ENCODE measurements at places on chromosomes 1 and 21.

DNA sequence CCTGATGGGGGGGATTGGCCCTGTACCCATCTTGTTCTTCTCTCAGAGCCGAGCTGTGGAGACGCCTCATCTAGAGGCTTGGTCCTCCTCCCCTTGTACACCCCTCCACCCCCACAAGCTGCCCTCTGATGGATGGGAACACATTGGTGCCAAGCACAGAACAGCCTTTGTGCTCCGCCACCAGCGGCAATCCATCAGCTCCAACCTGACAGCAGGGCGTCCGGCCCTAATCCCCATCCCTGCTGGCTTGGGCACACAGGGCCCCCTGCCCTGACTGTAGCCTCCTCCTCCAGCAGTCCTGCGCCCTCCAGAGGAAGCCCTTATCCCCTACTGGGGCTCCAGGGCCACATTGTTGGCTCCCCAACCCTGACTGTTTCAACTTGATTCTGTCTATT is 3.8 kb upstream of the MYOG start:
- DNase-seq, result no peak

GRCh38 chr1:5551274-5551975 is 440.8 kb downstream of the NPHP4 start:
- peak; percentile 8 for DNase-seq

DNA sequence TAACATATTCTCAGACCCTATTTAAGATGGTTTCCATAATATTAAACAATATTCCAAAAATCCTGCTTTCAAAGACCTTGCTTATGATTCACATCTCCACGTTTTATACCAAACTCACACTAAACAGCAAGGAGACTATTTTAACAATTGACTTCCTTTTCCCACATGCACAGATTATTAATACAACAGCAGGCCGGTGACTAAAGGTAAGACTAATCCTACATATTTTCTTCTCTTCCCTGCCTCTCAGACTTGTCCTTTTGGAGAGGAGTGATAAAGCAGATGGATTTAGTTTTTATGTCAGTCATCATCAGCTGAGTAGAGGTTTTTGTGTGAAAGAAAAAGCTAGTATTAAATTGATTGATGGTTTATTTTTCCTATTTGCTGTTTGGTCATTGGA is 400.6 kb downstream of the NTNG1 start:
- DNase-seq, result no peak

- no peak for DNase-seq
Observed at GRCh38 chr1:248114890-248115289, 19.9 kb downstream of the OR2L13 start.

DNA sequence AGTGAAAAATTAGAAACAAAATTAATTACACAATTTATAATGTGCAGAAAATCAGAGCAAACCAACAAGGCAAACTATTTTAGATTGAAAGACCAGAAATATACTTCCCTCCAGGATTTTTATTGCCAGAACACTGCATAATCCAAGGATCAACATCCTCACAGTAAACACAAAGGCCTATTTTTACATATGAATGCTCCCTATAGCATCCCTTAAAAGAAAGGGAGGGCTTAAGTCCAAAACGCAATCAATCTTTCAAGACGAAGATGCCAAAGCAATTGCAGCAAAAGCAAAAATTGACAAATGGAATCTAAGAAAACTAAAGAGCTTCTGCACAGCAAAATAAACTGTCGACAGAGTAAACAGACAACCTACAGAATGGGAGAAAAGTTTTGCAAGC is 18.6 kb upstream of the CHIA start:
- no peak for DNase-seq

- no peak for DNase-seq
Observed at GRCh38 chr1:22552021-22552420, 11.3 kb upstream of the EPHA8 start.

DNA sequence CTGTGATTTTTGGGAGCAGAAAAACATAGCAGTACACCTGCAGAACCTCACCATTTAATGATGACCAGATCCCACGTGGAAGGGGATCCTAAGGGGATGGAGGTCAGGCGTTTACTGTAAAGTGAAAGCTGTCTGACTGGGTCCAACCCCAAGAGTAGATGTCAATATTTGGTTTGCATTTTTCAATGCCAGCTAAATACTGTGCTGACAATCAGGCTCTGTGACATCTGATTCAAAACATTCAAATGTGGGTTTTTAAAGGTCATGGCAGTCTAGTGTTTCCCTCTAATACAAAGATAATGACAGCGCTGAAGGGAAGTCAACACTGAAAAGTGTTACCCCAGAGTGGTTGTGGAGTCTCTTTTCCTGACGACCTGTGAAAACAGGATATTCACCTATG is 68.1 kb downstream of the SPAG17 start:
- no peak for DNase-seq

- no peak for DNase-seq
Observed at GRCh38 chr1:210743038-210743437, 390.9 kb downstream of the KCNH1 start.

DNA sequence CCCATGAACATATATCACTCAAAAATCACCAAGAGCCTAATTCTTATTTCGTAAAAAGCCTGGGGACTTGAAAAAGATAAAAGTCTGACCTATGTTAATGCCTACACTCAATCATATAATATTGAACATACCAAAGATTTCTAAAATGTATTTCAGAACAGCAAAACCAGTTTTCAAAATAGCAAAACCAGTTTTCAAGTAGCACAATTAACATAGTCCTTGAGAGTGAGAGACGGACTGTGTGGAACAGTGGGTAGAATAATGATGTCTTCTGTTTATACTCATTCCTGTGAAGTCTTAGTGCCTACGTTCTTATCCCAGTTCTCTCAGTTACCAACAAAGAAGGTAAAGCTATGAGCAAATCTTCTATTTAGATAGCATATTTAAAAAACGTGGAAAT is 22.3 kb upstream of the RGS2 start:
- no peak for DNase-seq

- no peak for DNase-seq
Observed at GRCh38 chr1:201240171-201240570, 43.1 kb upstream of the PKP1 start.

DNA sequence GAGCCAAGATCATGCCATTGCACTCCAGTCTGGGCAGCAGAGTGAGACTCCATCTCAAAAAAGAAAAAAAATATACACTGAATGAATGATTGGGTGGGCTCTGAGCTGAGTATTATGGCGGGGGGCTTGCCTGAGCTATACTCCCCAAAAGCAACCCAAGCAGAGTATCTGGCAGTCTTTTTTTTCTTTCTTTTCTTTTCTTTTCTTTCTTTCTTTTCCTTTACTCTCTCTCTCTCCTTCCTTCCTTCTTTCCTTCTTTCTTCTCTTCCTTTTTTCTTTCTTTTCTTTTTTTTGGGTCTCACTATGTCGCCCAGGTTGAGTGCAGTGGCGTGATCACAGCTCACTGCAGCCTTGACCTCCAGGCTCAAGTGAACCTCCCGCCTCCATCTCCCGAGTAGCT is 27.7 kb downstream of the KIAA1614 start:
- DNase-seq, result no peak

DNA sequence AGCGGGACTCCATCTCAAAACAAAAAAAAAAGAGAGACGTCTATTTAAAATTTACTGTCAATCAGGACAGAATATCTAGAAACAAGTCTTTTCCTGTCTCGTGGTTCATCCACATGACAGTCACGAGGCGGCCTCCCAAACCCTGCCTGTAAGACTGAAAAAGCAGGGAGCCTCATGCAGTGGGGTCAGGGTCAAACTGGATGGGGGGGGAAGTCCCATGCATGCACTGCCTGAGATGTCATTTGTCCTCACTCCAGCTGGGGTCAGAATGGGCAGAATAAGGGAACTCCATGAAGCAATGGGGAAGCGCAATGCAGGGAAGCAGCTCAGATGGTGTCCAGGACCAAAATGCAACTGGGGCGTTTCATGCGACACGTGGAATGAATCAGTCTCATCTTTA is 85.5 kb downstream of the PIK3CD start:
- no peak for DNase-seq

GRCh38 chr1:75768016-75768415 is 18.0 kb upstream of the RABGGTB start:
- DNase-seq, result no peak

- DNase-seq, result no peak
Observed at GRCh38 chr1:27070390-27071048, 57.9 kb upstream of the TENT5B start.

- DNase-seq, result no peak
Observed at GRCh38 chr1:179971563-179972496, 17.2 kb downstream of the CEP350 start.

DNA sequence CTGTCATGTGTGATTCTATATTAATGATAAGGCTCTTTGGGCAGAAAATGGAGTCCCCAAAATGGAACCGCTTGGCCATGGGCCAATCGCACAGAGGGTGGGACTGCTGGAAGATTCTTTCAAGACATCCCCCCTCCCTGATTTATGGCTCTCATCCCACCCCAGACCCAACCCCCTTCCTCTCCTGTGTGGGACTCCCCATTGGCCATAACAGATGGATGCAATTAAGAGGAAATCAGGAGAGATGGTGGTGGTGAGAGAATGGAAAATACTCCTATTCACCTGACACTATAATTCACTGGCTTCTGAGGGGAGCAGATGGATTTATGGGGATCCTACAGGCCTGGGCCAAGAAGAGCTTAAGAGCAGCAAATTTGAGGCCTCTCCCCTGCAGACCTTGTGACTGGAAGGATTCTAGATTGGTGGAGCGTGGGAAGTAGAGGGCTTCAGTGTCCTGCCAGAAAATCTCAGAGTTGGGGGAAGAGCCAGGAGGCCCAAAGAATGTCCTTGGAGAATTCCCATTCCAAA is 1.7 kb downstream of the IGFN1 start:
- DNase-seq, result no peak

DNA sequence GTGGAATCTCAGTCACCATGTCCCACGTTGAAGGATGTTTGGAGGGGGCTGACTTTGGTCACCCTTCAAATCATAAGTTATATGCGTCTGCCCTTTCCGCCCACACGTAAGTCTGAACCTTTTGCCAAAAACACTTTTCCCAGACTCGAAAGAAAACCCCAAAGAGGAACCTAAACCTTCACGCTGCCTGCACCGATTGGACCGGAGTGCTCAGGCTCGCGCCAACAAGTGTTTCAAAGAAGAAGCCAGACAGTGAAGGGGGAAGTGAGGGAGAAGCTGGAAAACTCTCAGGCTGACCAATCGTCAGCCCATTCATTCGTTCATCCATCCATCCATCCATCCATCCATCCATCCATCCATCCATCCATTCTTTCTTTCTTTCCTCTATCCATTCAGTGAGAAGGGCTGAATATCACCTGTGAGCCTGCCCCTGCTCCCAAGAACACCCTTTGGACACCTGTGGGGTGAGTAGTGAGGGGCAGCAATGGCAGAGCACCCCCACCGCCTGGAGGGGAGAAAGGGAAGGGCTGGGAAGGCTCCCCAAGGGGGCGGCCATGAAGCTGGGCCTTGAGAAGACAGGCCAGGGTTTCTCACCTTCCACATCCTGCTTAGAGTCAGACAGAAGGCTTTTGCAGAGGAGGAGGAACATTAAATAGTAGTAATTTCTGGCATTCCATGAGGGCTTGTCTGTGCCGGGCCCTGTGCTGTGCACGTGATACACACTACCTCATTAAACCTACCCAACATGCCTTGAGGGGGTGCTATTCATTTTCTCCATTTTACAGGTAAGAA is 27.1 kb upstream of the RUNX3 start:
- DNase-seq, result peak; percentile 68

DNA sequence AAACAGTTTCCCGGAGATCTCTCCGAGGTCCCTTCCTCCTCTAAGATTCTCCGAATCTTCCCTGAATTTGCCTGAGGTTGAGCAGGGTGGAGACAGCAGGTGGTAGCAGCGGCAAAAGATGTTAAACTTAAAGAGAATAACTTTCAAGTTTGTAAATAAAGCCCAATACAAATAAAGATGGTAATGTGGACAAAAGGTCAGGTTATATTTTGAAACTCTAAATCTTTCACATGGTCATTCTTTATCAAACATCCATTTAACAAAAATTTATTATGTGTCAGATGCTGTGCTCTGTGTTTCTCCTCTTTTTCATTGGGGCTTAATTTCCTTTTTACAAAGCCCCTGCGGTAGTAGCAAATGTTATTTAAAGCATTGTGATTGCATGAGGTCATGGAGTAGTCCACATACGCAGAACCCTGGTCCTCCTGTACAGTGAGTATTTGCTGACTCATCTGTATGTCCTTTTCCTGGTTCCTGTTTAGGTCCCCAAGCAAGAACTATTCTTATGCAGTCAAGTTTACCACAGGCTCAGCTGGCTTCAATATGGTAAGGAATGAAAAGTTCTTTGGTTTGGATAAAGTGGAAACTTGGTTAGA is 119.2 kb downstream of the ITSN1 start:
- DNase-seq, result no peak

DNA sequence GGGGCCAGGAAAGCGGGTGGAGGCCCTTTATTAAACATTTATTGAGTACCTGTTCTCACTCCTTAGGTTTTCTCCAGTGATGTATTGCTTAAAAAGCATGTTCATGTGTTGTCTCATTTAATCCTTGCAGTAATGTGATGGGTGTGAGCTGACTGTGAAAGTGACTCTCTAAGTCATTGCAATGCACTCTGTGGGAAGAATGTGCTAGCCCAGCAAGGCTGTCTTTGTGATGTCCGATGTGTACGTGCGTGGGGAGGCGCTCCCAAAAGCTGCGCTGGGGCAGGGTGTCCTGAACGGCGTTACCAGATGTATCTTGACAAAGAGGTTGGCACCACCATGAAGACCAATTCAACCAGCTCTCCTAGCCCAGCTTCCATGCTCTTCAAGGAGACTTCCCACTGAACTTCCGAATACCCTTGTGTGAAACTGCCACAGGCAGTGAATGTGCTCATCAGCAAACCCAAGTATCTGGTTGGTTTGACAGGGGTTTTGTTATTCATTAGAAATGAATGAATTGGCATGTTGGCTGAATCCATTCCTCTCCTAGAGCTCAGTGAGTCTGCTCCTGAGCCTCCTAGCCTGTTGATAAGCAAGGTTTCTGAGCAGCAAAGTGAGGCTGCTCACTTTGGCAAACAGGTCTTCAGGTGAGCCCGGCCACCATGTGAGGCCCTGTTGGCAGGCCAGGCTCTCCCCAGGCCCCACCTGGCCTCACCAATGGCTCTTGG is 28.0 kb downstream of the NUAK2 start:
- DNase-seq, result no peak

GRCh38 chr1:84143796-84144565 is at the start of gene PRKACB:
TSS of gene PRKACB (plus strand) at chr1:84144271. CDS start at chr1:84144362, 91 bp downstream.
- no peak for DNase-seq

DNA sequence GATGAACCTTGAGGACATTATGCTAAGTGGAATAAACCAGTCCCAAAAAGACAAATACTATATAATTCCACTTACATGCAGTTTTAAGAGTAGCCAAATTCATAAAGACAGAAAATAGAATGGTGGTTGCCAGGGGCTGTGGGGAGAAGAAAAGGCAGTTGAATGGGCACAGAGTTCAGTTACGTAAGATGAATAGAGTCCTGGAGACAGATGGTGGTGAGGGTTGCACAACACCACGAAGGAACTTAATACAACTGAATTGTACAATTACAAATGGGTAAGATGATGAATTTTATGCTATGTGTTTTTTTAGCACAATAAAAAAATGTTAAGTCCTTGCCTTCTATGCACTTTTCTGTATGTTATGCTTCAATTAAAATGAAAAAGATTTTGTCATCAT is 66.6 kb downstream of the CD34 start:
- no peak for DNase-seq

GRCh38 chr1:208965351-208965750 is 618.2 kb upstream of the CAMK1G start:
- DNase-seq, result no peak

All from activated CD4-positive, alpha-beta T cell treated with anti-CD3 and anti-CD28 coated beads for 36 hours (primary cell).